ENCODE measurements at places on chromosomes 4 and X.

DNA sequence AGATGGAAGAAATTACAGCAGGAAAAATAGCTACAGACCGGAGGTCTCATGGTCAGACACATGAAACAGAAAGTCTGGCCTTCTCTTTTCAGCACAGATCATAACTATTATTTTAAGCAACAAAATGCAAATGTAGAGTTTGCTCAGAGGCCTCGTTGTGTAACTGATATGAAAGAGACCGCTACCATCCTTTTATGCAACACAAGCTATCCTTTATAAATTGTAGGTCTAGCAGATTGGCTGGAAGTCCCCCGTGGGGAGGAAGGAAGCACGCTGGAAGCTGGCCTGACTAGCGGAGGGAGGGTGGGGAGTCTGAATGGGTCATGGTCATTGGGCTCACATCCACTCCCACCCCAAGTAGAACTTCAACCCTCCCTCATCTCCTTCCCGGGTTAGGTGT lies 27.7 kb downstream of the DMP1 start:
- no peak for DNase-seq

DNA sequence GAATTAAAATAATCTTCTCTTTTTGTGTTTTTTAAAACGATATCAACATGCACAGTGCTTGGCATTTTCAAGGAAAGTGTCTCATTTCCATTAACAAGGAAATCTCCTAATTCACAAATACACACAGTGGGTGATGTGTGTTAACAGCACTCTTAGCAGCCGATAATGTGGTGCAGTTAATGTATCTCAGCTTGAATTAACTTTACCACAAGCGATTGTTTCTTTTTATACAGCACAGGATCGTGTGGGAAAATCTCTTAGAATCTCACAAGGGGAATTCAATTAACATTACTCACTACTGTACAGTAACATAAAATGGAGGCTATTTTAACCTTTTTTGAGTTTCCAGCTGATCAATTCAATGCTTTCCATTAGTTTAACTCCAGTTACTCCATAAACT lies 1841.9 kb downstream of the STIM2 start:
- peak; percentile 11 for DNase-seq

GRCh38 chr4:189548484-189549125 lies 392.1 kb upstream of the FRG1 start:
- DNase-seq, result no peak

DNA sequence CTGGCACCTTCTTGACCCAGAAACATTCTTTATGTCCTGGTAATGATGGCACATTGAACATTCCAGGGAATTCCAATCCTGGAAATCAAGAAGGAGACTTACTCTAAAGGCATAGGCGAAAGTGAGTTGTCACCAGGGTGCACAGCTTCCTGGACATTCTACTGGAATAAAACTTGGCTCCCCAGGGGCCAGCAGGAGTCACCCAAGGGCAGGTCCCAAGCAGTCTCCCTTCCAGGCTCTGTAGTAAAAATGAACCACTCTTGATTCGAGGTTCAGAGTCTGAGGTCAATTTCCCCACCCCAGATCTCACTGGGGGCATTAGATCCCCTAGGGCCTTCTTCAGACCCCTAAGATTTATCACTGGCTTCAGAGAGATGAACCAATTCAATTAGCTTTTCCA lies 338.7 kb upstream of the GATB start:
- no peak for DNase-seq

DNA sequence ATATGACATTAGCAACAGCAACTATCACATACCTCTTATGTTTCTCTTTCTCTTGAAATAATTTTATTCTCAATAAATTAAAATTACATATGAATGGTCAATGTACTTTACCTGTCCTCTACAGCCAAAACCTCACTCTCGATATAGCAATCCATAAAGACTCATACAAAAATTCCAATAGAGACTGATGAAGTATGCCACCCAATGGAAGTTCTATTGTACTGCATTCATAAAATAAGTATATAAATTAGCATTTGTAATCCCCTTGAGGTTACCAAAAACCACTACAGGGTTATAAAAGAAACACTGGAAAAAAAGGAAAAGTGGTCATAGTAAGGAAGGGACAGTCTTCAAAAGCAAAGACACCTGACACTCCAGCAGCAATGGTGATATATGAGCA lies 32.8 kb downstream of the CLDN2 start:
- DNase-seq, result no peak

DNA sequence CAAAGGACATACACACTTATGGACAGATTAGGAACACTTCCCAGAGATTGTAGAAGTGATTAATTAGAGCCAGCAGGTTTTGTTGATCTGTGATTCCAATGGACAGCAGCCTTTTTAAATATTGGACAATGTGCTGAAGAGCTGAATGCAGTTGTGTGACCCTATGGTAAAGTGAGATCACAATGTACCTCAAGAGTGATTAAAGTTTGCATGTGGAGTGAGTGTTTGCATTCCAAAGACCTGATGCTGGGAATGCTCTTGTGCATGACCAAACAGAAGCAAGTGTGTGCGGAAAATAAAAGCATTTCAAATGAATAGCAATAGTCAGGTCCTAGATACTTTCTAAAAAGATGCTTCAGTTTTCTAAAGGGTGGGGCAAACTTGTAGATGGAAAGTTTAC lies 154.1 kb downstream of the BANK1 start:
- DNase-seq, result peak; percentile 79

DNA sequence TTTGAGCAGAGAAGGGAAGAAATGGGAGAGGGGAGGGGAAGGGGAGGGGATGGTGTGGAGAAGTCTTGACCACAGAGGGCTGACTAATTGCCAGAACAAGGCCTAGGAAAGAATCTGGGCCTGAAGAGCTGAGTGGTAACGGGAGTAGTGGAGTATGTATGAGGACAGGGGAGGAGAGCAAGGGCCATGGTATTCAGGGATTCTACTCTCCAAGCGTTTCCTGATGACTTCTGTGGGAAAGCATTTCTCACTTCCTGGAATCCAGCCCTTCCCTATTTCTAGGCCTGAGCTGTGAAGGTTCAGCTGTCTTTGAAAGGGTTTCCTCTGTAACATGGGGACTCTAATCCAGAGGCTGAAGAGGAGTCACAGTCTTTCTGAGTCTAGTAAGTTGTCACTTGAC lies 19.7 kb upstream of the SOX3 start:
- peak; percentile 65 for DNase-seq

GRCh38 chr4:40212674-40213527 lies 16.1 kb downstream of the RHOH start:
- DNase-seq, result peak; percentile 37

DNA sequence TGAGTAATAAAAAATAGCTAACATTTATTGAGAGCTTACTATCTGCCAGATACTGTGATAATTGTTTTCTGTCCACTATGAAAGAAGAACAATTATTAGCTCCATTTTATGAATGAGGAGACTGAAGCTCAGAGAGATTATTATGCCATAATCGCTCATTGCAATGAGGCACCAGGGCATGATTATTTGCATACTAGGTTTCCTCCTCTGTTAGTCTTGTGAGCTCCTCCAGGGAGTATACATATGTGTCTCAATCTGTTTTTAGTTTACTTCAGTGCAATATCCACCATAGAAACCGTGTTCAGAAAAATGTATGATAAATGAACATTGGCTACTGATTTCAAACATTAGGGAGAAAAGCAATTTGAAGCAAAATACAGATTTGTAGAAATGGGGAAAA lies 139.4 kb upstream of the OTUD4 start:
- no peak for DNase-seq

- DNase-seq, result no peak
Measured at GRCh38 chrX:148823986-148824385, 323.6 kb downstream of the AFF2 start.

- DNase-seq, result peak; percentile 36
Measured at GRCh38 chrX:109732017-109732801, 848 bp downstream of the ACSL4 start.

Data from astrocyte of the hippocampus (primary cell).